ENCODE measurements at places on chromosomes 12 and 14.
A peak's percentile ranks its signal among the peaks of the same experiment; 100 is the strongest.

GRCh38 chr14:103391048-103391447 is 5.8 kb downstream of the MARK3 start:
- no peak for DNase-seq

DNA sequence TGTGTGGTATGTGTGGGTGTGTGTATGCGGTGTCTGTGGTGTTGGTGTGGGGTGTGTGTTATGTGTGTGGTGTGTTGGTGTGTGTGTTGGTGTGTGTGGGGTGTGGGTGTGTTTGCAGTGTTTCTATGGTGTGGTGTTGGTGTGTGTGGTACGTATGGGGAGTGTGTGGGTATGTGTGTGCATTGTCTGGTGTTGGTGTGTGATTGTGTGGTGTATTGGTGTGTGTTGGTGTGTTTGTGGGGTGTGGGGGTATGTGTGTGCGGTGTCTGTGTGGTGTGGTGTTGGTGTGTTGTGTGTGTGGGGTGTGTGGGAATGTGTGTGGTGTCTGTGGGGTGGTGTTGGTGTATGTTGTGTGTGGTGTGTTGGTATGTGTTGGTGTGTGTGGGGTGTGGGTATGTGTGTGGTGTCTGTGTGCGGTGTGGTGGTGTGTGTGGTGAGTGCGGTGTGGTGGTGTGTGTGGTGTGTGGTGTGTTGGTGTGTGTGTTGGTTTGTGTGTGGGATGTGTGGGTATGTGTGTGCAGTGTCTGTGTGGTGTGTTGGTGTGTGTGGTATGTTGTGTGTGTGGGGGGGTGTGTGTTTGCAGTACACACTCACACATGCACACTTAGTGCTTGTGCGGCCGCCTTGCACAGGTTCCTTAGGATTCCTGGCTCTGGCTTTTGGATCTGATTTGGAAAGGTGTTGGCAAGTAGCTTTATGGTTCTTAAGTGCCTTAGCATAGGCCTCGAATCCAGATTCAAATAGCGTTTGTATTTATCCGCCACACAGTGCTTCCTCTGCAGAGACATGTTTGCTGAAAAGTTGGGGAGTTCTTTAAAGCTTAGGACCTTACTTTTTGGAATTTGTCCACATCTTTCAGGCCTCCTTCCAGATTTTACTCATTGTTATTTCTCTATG is 16.4 kb downstream of the MLXIP start:
- DNase-seq, result no peak

GRCh38 chr14:88424573-88424972 is 39.1 kb downstream of the SPATA7 start:
- DNase-seq, result no peak

GRCh38 chr12:39048395-39048794 is 143.0 kb upstream of the CPNE8 start:
- no peak for DNase-seq

DNA sequence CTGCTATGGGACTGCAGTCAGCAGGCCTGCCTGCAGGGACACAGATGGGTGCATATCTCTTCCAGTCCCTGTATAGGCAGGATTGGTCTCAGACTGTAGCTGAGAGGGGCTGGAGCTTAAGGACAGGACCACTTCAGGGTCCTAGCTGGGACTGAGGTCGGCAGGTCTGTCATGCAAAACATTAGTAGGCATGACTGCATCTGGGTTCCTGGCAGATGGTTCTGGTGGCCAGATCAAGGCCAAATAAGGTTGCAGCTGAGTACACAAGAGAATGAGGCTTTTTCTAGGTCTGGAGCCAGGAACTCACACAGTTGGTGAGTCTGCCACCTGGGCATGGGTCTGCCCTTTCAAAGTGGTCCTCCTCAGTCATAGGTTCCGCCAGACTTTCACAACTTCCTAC is 155.8 kb downstream of the TPH2 start:
- no peak for DNase-seq

DNA sequence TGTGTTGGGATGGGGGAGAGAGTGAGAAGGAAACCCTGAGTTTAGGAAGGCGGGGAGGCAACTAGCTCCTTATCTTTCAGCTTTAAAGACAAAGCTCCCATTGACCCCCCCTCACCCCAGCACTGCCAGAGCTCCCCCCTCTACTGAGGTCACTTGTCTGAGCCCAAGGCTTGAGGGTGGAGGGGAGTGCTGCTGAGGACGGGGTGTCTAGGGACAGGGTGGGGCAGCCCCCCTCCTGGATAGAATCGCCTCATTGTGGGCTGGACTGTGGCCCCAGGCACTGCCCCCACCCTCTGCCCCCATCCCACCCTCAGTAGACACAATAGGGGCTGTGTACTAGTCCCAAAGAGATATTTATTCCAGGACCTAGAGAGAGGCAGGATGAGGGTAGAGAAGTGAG is 3.0 kb downstream of the ERBB3 start:
- DNase-seq, result no peak

DNA sequence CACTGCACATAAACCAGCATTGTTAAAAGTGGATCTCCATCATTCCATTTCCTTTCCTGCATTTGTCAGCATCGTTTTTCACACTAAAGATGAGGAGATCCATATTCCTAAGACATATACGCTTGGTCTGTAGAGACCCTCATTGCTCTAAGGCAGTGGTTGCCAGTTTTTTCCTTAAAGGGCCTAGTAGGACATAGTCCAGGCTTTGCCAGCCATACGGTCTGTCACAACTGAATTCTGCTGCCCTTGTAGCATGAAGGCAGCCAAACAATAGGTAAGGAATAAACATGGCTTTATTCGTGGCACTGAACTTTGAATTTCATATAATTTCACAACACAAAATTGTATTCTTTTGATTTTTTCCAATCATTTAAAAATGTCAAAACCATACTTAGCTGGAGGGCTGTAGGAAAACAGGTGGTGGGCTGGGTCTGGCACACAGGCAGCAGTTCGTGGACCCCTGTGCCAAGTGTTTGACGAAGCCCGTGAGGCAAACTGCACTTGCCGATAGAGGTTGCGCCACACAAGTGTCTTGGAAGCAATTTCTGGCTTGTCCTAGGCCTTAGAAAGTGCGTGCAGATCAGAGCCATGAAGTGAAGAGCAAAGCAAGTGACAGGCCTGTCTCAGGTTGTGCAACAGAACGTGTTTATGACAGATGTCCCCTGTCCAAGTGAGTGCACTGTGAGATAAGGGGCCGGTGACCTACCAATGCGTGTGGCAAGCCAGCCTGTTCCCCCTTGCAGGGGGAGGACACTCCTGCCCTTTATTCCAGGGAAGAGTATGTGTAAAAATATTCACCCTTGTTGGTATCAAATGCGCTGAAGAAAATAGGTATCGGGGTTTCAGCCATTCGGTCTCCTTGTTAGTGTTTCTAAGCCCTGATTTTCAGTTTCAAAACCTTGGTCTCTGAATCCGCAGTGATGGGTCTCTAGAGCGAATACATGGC is 916 bp upstream of the CHPT1 start:
- peak; percentile 30 for DNase-seq

DNA sequence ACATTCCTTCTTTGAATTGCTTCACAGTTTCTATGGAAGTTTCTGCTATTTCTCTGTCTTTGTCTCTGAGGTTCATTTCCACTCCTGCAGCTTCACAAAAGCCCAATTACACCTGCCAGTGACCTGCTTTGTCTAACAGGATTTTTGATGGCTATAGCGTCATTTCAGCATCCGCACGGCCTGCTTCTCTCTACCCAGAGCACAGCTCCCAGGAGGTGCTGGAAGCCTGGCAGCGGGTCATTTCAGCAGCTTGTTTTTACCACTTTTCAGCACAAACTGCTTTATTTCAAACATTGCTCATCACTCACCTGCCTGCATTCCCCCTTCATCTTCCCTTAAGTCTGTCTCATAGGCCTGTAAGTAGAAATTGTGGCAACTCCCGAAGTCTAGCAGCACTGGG is 434.5 kb upstream of the GARIN6 start:
- no peak for DNase-seq

DNA sequence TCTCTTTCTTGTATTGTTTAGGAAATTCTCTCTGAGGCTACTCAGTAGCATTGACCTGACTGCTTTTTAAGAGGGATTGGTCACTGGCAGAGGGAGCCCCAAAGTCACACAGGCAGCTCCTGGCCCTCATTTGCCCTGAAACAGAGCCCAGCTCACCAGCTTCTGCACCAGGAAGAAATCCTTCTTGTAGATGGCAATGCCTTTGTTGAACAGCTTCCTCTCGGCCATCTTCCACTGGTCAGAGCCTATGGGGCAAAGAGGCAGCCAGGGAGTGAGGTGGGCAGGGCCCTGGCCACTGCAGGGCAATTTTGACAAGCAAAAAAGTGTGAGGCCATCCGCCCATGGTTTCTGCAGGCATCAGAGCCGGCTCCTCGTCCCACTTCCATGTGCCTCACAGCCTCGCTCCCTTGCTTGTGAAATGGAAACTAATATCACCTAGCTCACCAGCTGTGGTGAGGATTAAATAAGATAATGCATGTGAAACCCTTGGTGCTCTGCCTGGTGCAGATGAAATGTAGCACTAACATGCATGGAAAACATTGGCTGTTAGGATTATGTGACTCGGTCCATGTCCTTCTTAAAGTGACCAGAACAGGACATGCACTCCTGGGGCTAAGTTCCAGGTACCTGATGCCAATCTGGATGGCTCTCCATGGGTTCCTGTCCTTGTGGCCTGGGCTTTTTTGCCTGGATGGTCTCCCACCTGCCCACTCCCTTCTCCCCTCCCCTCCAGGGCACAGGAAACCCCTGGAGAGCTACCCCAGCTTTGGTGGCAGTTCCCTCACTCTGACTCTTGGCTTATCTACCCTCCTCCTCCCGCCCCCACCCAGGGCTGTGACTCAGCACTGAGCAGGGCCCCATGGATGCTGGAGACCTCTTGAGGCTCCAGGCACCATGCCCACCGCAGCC is 11.2 kb upstream of the PNMA1 start:
- DNase-seq, result no peak

- DNase-seq, result no peak
These were observed 10.0 kb downstream of the FGF23 start for GRCh38 chr12:4369548-4369947.

DNA sequence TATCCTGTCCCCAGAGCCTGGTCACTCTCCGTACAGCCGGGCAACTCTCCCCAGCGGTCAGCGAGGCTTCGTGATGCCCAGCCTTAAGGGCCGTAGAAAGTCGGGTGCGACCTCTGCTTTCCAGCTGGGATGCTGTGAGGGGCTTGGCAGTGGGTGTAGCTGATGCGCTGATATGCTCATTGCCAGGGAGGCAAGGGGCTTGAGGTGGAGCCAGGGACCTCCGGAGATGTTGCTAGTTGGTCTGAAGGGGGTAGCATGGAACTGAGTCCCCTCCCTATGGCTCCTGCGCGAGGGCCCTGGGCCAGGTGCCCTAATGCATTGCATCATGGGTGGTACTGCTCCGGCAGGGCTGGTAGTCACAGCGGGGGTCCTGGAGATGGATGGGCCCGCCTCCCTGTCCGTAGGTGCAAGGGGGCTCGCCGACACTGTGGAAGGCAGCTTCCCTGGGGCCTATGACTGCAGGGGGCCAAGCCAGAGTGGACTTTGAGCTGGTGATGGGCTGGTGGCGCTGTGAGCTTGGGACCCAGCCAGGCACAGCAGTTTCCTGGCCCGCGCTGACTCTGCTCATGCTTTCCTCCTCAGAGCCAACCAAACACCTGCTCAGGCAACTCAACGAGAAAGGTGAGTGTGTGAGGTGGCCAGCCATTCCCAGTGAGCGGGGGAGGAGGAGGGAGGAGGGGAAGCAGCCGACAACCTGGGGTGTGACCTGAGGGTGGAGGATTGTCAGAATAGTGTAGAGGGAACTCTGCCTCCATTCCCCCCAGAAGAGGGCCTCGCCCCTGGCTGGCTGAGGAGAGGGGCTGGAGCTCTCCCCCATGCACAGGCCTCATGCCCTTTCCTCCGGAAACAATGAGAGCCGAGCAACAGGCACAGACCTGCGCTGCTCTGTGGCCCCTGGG is 32.3 kb downstream of the PLEKHG3 start:
- DNase-seq, result no peak

GRCh38 chr12:69425417-69425816 is 44.8 kb upstream of the FRS2 start:
- no peak for DNase-seq

DNA sequence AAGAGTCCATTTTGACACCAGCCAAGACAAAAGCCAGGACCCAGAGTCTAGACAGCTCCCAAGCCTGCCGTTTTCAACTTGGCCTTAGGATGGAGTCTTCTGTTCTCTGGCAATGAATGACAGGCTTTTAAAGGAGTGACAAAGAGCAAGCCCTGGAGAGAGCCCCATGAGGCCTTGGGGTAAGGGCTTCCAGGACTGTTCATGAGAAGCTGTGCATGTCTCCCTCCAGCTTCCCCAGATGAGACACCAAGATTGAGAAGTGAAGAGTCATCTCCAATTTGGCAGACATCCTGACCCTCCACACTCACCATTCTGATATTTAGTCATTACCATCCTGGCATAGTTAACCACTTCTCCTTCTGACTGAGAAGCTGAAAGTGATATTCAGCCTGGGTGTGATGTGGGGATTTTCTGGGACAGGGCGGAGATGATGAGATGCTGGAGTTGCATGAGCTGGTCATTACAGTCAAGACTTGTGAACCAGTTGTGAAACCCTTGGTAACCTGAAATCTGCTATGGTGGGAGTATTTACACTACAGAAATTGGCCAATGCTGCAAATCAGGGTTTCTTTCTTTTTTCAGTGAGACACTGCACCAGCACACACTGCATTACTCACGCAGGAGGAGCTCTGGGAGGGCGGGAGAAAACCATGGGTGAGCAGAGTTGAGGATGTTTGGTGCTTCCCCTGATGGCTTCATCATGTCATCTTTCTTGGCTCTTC is 77.8 kb downstream of the VCPKMT start:
- no peak for DNase-seq

DNA sequence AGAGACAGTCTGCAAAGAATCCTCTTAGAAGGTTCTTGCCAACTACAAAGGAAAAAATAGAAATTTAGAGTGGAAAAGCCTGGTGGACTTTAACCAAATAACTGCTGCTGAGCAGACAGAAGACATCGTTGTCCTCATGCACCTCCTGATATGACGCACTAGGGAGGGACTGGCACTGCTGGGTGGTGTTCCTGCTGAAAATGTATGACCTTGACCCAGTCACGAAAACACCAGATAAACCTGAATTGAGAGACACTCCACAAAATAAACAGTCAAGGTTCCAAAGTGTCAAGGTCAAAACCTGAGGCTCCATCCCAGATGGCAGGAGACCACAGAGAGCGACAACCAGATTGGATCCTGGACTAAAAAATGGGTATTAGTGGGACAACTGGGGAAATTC is 61.9 kb downstream of the CHGA start:
- no peak for DNase-seq

DNA sequence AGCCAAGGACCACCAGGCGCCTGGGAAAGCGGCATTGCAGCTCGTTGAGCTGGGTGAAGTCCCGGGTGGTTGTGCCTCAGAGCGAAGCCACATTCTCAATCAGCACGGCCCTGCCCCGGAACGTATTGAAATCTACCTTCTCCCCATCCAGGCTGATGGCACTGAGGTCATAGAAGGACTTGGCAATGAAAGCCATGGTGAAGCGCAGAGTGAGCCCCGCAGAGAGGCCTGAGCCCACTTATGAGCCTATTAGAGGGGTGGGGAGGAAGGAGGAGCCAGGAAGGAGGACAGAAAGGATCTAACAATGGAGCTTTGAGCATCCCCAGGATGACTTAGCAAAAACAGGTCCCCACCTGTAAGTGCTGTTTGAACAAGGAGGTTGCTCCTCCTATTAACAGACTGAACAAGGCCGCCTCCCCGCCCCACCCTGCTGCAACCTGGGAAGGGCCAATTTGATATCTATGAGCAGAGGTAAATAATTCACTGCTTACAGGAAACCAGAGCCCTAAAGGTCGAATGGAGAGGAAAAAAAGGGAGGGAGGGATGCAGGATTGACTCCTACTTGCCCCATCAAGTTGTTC is at the start of gene GPX2:
Gene GPX2 (minus strand): TSS at position 215 of the 581 bp plus-strand sequence. CDS start 19 bp downstream, at position 196.
- DNase-seq, result no peak

Measured in right hindlimb (tissue), 1 donor.